ENCODE measurements at places on chromosomes 3 and 15.

DNA sequence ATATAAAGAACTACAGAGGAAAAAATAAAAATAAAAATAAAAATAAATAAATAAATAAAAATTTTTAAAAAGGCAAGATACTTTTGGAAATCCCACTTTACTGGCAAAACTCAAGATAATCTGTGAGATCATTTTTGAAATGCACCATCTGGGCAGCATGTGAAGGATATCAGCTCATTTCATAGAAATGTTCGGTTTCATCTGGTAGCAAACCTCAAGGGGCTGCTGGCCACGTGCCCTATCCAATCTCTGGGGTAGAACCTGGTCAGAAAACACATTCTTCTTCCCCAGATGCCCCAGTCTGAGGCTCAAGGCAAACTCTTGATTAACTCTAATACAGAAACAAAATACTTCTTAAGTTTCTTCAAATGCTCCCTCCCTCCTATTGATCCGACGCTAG lies 166.0 kb downstream of the FMN1 start:
- no peak for DNase-seq

DNA sequence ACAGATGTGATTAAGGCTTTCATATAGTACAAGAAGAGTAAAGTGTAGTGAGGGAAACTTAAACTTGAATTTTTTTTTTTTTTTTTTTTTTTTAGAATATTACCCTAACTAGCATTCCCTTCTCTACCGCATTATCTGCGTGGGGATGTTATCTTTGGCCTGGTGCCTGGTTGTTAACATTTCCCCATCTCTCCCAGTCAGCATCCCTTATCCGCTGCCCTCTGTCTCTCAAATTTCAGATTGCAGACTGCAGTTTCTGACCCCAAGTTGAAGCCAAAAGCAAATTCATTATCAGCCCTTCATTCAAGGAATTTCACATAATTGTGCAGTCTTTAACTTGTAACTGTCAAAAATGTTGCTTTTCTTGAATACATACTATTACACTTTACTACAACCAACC lies 353.0 kb downstream of the PLOD2 start:
- peak; percentile 2 for DNase-seq

GRCh38 chr3:44535364-44535763 lies 19.6 kb upstream of the ZKSCAN7 start:
- DNase-seq = no peak

DNA sequence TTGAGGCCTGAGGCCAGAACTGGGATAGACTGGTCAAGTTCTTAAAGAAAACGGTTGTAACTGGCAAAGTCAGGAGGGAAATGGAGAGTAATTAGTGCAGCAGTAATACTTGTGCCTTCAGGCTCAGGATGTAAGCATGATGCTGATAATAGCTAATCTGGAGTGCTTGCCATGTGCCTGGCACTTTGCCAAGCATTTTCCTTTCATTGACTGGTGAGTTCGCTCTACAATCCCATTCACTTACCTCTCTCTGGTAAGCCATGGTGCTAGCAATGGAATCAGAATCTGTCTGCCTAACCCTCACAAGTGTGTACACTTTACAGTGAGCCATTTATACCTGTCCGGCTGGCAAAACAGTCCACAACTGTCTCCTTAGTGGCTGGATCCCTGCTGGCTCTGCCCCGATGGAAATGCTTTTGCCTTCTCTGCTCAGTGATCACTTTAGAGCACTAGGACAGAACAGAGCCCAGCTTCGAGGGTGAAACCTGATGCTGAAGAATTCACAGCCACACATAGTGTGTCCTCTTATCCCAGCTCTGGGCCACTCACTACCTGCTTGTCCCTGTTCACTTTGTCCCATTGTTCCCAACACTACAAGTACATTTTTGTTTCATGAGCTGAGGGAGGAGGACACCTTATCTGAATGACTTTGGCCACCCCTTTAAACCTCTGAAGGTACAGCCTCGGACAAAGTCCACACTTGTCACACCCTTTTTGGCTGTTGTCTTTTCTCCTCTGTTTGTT lies 10.3 kb downstream of the CHP1 start:
- no peak for DNase-seq

DNA sequence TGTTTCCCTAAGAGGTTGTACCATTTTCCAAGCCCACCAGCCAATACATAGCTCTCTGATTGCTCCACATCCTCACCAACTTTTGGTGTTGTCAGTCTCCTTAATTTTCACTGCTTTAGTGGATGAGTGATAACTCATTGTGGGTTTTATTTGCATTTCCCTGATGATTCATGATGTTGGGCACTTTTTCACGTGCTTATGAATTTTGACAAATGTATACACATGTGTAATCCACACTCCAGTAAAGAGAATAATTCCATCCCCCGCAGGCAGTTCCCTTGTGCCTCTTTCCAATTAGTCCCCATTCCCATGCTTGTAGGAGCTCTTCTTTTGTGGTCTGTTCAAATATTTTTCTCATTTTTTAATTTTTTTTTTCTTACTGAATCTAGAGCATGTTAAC lies 52.4 kb downstream of the ANP32A start:
- no peak for DNase-seq

GRCh38 chr3:177904621-177905020 lies 631.6 kb upstream of the KCNMB2 start:
- peak; percentile 41 for DNase-seq

DNA sequence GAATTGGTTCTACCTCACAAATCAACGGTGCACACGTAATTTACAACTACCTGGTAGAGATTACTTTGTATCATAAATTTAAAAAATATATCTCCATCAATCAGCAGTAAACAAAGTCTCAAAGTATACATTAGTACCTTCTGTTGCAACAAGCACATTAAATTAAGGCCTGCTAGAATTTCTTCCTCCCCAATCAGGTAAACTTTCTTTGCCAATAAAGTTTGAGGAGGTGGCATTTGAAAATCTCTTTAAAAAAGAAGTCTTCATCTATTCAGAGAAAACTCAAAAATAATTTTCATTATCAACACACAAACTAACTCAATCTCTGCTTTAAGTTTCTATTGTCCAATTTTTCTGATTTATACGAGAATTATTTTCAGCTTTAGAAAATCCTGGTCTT lies 4.4 kb downstream of the CCNL1 start:
- DNase-seq = no peak

DNA sequence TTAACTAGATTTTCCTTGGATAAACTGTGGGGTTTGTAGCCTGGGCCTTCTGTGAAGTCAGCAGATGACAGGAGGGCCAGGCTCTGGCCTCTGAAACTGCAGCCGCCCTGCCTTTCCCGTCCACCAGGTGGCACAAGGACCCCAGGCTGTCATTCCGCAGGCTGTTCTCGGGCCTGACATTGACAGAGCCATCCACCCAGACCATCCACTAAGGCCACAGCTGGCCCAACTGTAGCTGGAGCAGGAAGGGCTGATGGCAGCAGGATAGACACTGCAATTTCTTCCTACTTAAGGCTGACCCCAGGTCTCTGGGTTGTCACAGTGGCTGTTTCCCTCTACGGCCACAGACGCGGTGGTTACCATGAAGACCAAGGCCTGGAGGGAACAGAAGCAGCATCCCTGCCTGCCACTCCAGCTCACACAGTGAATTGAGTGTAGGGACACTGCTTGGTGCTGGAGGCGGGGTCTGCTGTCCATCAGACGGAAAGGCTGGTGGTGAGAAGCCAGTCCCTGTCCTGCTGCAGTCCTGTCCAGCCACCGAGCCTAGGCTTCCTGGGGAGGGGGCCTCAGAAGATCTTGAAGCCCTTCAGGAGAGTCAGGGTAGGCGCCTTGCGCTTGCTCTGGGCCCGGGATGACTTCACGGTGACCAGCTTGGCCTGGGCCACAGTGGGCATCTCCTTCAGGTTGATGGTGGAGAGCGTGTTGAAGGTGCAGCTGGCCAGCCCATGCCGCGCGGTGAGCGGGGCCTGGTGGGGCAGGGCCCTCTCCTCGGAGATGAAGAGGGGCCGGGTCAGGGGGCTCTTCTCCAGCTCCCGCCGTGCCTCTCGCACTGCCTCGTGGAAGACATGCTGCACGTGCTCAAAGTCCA lies 9.4 kb downstream of the SLC51B start:
- peak; percentile 87 for DNase-seq

GRCh38 chr3:120170223-120170622 lies 76.0 kb upstream of the GSK3B start:
- peak; percentile 17 for DNase-seq

DNA sequence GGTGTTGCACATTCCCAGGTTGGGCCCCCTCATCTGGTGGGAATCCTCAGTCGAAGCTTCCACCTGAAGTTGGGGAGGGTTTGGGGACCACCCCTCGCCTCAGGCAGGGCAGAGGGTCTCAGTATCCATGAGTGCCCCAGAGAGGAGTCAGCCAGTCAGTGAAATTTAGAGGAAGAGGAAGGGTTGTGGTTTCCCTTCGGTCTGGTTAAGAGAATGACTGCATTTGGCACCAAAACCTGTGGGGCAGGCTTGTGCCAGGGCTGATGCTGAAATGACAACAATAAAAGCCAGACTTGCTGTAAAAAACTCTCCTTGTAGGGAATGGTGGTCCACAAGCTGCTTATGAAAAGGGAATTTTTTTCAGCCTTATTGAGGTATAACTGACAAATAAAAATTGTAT lies 22.6 kb downstream of the LMCD1 start:
- DNase-seq = no peak

GRCh38 chr15:83207009-83207659 lies 489 bp downstream of the HDGFL3 start:
- peak; percentile 69 for DNase-seq

GRCh38 chr3:112884678-112885290 lies 38.1 kb upstream of the CD200R1L start:
- no peak for DNase-seq

GRCh38 chr3:112424394-112424793 lies 74.9 kb downstream of the BTLA start:
- DNase-seq = no peak

- no peak for DNase-seq
These were observed 20.2 kb downstream of the SEMA6D start for GRCh38 chr15:47737477-47737876.

- no peak for DNase-seq
These were observed 88.9 kb downstream of the TNIK start for GRCh38 chr3:171371354-171371753.

DNA sequence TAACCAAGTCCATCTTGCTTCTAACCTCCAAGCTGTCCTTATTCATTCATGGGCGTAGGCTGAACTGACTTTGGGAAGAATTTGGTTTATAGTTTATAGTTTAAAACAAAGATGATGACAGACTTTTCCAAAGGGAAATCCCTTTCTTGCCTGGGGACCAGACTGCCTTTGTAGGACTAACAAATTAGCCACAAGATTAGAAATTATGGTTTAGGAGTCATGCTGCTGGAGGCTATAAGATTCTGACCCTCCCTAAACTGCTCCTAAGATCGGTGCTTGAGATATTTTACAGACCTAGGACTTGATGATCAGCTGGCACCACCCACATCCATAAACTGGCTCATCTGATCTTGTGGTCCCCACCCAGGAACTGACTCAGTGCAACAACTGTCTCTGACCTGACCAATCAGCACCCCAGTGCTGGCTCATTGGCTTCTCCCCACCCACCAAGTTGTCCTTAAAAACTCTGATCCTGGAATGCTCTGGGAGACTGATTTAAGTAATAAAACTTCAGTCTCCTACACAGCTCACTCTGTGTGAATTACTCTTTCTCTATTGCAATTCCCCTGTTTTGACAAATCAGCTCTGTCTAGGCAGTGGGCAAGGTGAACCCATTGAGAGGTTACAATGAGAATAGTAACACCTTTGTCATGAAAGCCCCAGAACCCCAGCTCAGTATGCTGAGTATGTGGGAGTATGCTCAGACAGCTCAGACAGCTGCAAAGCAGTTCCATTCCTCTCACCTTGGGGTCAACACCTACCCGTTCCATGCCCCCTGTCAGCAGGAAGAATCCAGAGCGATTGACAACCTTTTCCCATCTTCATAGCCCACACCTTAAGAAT lies 51.6 kb upstream of the C15orf39 start:
- no peak for DNase-seq

GRCh38 chr3:156685198-156685597 lies 10.8 kb downstream of the TIPARP start:
- no peak for DNase-seq

- DNase-seq = no peak
These were observed 40.2 kb downstream of the SLC27A2 start for GRCh38 chr15:50222181-50222580.

DNA sequence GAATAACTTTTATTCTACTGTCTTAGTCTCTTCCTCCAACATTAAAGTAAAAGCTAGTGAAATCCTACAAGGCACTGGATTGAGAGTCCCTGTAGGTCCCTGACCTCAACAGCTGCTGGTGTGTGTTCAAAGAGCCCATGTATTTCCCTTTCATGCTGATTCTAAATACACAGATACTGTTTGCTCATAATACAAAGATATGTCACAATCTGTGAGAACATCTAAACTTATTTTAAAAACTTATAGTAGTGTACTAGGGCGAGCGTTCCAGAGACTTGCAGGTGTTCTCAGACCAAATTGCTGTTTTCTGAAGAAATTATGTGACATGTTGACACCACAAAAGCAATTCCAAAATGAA lies 145.9 kb upstream of the LIPC start:
- no peak for DNase-seq

DNA sequence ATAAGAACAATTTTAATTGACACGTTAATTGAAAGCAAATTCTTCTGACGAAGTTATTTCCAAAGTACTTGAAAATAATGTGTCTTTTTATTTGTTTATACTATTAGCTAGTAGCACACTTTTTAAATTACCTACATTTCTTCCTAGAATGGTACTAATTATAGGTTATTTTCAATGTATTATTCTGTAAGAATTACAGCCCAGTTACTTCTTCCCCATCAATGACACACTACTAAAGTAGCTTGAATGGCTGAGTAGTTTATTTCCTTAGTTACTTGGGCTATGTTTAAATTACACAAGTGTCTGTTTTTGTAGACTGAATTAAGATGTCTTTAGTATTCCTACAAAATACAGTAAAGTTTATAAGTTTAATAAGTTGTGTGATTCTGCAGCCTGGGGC lies 217.6 kb upstream of the IL12A start:
- DNase-seq = no peak

- no peak for DNase-seq
These were observed 61.8 kb downstream of the ARIH1 start for GRCh38 chr15:72535911-72536310.

DNA sequence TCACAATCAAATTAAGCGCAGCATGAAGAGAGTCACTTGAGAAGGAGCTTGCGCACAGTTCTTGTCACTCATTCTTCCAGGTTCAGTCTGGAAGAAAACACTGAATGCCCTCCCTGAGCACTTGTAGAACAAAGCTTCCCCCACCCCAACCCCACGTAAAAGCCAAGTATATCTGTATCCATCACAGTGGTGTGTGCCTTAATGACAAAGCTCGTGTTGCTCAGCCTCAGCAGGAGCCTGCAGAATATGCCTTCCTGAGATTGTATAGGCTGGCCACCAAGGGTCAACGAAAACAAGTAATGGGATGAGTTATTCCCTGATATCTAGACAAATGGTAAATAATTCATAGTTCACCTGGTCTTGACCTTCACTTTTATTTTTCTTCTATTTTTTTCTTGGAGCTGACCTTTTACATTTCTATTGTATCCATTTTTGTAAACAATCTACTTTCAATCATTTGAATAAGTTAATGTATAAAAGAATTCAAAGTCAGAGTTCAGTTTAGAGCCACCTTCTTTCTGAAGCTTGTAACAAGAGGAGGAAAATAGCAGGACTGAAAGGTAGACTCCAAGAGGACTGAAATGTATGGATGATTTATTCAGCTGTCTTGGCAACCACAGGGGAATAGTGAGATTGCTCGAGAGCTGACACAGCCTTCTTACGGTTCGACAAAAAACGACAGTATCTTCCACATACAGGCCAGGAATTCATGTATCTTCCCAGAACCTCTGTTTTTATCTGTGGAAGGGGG lies 405.5 kb upstream of the TPM1 start:
- DNase-seq = no peak
